ENCODE measurements at places on chromosomes 4 and X.
A peak's percentile ranks its signal among the peaks of the same experiment; 100 is the strongest.

DNA sequence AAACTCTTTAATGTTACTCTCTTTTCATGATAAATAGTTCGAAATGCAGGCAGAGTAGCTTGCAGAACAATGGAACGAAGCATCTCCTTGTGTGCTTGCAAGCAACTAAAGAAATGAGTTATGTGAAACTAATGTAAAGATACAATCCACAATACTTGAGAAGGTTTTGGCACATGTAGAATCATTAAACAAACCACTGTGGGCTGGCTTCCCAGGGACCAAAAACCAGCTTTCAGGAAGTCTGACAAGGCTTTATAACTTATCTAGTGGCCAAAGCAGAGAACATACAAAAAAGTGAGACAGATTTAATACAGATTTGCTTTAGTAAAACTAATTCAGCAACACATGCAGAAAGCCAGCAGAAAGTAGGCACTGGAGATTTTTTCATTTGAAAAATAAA is 1673.8 kb upstream of the AGA start:
- DNase-seq, result no peak

GRCh38 chr4:153555730-153556434 is 89.7 kb downstream of the TMEM131L start:
- DNase-seq, result peak; percentile 79

DNA sequence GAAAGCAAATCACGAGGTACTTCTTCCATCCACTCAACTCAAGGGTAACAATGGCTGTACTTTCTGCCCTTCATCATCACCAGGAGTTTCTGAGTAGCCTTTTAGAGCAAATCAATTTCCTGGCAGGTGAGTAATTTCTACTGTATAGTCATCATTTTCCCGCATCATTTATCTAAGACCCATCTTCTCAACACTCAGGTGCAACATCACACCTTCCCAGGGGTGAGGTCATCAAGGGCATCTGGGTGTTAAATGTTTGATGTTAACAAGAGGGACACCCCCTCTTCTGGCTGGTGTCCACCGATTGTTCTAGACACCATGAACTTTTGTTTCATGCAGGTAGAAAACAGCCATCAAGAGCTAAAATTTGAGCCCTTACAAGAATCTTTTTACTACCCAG is 313.4 kb upstream of the MAGEB2 start:
- no peak for DNase-seq

GRCh38 chr4:8689741-8690140 is 97.2 kb downstream of the CPZ start:
- DNase-seq, result no peak

GRCh38 chr4:76950052-76950955 is 752 bp downstream of the SEPTIN11 start:
- peak; percentile 53 for DNase-seq

DNA sequence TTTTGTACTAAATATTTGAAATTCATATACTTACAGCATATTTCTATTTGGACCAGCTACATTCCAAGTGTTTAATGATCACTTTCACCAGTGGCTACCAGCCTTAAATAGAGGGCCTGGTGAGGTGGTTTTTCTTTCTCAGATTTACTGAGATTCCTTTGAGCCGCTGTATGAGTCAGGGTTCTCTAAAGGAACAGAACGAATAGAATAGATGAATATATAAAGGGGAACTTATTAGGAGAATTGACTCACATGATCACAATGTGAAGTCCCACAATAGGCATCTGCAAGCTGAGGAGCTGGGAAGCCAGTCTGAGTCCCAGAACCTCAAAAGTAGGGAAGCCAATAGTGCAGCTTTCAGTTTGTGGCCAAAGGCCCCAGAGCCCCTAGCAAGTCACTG is 146.2 kb upstream of the TLL1 start:
- DNase-seq, result no peak

DNA sequence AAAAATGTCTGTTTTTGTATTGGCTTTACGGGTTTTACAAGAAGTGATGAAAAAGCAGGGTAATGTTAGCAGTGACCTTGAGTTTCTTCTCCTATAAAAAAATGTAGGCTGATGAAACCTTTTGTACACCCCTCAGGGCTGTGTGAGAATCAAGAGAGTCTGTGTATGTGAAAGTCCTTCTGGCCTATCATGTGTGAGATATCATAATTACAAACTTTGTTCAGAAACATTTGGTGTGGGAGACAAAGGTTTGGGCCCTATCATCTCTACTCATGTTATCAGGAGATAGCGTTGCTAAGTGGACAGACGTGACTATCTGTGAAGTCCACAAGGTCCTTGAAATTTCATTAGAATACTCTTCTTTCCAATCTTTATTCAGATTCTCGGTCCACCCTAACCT is 170.6 kb upstream of the HAND2 start:
- DNase-seq, result no peak

DNA sequence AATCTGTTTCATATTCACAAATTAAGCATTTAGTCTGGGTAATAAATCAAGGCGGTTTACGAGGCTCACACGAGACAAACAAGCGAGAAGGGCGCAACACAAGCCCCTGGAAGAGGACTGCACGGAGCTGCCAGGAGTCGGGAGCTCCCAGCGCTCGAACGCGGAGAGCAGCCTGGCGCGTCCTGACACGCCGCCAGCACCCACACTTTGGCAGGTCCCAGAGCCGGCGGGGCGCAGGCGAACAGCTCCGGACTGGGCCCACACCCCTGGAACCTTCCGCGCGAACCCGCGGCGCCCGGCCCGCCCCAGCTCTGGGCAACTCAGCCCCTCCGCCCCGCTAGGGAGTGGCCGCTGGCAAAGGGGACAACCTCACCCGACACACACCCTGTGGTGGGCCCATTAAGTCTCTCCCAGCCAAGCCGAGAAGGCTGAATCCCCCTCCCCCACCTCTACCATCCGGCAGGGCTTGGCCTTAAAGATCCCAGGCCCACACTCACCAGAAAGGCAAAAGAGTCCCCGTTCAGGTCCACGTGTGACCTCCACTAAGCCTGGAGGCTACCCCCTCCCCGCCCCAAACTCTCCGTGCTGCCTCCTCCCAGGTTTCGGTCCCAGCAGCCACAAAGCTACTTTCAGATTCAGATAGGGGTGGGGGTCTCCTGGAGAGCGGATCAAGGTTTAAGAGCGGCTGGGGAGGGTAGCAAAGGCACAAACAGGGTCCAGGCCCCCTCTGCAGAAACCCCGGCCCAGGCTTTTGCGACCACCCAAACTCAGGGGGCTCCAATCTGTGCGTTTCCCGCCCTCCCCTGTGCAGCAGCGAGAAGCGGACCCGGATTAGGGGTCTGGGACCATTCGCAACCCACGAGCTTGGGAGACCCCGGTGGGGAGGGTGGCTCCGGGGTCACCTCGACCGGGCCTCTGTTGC is 47.5 kb upstream of the BCOR start:
- no peak for DNase-seq

DNA sequence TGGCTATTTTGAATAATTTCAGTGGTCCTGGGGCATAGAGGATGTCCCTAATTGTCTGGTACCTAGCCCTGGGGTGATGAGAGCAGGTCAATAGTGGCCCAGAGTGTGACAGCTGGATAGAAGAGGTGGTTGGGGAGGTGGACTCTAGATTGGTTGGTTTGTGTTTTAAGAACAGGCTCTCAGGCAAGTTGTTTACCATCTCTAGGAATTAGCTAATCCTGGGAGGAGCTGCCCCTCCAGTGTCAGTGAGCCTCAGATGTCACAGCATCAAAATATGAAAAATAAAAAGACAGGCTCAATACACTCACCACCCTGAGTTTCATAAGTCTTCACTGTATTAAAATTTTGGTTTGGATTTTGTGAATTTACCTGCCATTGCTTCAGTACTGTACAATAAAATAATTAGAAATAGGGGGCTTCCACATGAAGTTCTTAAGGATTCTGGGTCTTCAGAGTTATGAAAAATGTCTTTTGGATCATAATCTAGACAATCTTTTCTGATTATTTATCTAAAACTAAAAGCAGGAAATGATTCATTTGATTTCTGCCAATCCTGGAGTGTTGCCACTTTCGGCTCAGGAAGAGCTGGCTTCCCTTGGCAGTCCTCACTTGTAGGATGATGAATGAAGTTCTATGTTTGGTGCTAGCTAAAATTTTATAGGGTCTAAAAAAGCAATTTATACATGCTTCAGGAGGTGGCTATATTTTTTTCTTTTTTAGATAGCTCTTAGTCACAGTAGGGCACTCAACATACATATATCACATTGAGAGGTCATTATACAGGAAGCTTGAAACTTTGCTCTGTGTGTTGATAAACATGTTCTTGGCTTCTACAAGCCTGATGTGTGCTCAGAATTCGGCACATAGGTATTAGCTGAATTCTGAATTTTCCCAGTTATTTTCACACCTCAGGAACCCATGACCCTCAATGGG is 395.1 kb downstream of the RAB28 start:
- no peak for DNase-seq

GRCh38 chr4:184193556-184194525 is 23.8 kb downstream of the ENPP6 start:
- DNase-seq, result no peak

DNA sequence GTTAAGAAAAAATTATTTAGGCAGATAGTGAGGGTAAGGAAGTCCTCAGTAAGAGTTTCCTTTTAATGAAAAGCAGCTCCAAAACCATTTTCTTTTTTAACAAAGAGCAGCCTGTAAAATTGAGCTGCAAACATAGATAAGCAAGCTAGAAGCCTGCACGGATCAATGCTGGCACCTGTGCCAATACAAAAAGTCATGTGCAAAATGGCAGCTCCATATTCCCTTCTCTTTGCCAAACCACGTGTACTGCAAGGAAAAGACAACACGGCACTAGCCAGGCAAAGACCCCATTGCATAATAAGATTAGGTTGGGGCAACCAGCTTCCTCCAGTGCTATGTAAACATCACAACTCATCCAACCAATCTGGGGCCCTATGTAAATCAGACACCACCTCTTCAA is 268.4 kb upstream of the INTU start:
- DNase-seq, result no peak

Data from renal pelvis (tissue), 12 donors.